ENCODE measurements at places on chromosomes 12 and 14.

GRCh38 chr12:64670919-64671639 is 60.8 kb downstream of the RASSF3 start:
- DNase-seq, result no peak

DNA sequence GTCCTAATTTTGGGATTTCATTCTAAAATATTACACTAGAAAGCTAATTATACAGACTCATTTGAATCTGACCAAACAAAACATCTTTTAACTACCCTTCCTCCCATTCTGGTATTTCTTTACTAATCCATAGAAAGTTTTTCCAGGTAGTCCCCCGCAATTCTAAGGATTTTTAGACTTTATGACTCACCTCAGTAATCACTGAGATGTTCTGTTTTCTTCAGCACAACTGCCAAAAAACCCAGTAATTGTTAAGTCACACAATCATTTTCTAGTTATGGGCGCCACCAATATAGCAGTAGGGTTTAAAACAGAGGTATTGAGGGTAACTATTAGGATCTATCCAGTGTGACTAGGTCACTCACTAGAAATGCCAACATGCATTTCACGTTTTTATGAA is 1.6 kb upstream of the ARID4A start:
- no peak for DNase-seq

- no peak for DNase-seq
These were observed 5.2 kb downstream of the MUCL1 start for GRCh38 chr12:54859502-54859901.

- DNase-seq, result no peak
These were observed 35.0 kb upstream of the CFAP54 start for GRCh38 chr12:96454396-96454795.

GRCh38 chr14:29144621-29145020 is 378.0 kb downstream of the FOXG1 start:
- no peak for DNase-seq

Data from T follicular helper cell (primary cell).